ENCODE measurements at places on chromosomes 5 and 9. TPM values are rescaled to one million over a fixed set of nuclear protein-coding genes. Genes with fewer than 3 reads are reported as not detected.

The LRRC19 gene
- total RNA-seq = 0.18 TPM

The ARSI gene
- total RNA-seq = 2.4 TPM

The RGMB gene
- total RNA-seq = 38.6 TPM

The ARHGEF28 gene
- total RNA-seq = 20.9 TPM

The TLX3 gene
- not detected for total RNA-seq

All from dorsolateral prefrontal cortex (tissue), 122 donors.